ENCODE measurements at places on chromosomes 2 and 18. TPM values are rescaled to one million over a fixed set of nuclear protein-coding genes. Genes with fewer than 3 reads are reported as not detected.

The ASNSD1 gene
- total RNA-seq = 29.8 TPM

- no peaks in the 10 kb centered on the region for H3K36me3 ChIP-seq
- no peak overlapping the region for H3K4me3 ChIP-seq
Measured at GRCh38 chr2:129611471-129611870, 368.0 kb upstream of the RAB6C start.

DNA sequence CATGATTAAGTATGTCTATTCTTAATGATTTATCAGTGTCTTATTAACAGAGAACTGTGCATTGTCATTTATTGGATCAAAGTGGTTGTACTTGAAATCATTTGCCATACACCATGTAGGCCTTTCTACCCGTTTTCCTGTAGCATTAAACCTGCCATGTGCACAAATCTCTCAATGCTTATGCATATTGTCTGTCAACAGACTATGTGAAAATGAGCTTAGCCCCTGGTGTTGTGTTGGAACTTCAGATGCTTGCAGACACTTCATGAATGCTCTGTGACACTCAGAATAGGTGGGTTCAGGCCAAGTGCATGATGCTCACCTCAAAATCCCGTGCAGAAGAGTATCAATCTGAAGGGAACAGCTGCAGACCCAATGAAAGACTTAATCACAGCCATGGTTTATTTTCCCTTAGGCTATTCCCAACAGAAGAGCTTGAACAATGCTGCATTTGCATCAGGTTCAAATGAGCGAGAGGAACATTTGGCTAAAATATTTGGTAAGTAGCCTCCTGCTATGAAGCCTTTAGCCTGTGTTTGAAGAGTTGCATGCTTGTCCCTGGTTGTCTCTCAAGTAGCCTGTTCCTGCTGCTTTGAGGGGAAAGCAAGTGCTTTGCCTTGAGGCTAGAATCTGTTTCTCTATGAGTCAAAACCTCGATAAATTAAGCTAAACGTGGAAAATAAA, 6.1 kb downstream of the C2orf92 start:
- no peaks in the 10 kb centered on the region for H3K27me3 ChIP-seq
- H3K36me3 ChIP-seq = no peaks in the 10 kb centered on the region
- H3K4me1 ChIP-seq = peaks cover 5% of the 10 kb centered on the region
- no peak overlapping the region for H3K27ac ChIP-seq

DNA sequence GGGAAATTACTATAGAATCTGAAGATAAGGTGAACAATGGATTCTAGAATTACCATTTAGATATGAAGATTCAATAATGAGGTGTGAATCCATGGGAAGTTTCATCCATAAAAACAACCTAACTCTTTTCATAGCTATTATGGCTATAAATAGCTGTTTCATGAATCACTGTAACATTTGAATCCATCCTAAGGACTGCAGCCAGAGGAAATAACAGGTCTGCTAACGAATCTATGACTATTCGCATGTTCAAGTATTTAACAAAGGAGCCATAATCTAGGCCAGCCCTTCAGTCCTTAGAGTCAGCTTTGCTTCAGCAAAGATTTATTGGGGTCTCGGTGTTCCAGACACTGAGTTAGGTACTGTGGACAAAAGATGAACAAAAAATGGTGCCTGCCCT, 87.1 kb downstream of the MYOM1 start:
- H3K27ac ChIP-seq = no peak overlapping the region
- H3K4me3 ChIP-seq = no peak overlapping the region
- no peaks in the 10 kb centered on the region for H3K36me3 ChIP-seq
- H3K27me3 ChIP-seq = no peaks in the 10 kb centered on the region

The ERICH2 gene
- not detected for total RNA-seq

The GFPT1 gene
- 18.1 TPM for total RNA-seq

The GRHL1 gene
- 0.76 TPM for total RNA-seq

GRCh38 chr18:49849331-49850217, 36.2 kb upstream of the ACAA2 start:
- H3K27me3 ChIP-seq = no peaks in the 10 kb centered on the region
- DNase-seq = no peak
- H3K36me3 ChIP-seq = no peaks in the 10 kb centered on the region
- no peak overlapping the region for H3K27ac ChIP-seq
- no peak overlapping the region for H3K4me3 ChIP-seq

GRCh38 chr2:101012706-101013181, 10.7 kb downstream of the RPL31 start:
- H3K4me1 ChIP-seq = no peaks in the 10 kb centered on the region
- H3K4me3 ChIP-seq = no peak overlapping the region
- H3K27ac ChIP-seq = no peak overlapping the region
- H3K27me3 ChIP-seq = no peaks in the 10 kb centered on the region
- DNase-seq = peak; percentile 59
- H3K36me3 ChIP-seq = peaks cover 15% of the 10 kb centered on the region

DNA sequence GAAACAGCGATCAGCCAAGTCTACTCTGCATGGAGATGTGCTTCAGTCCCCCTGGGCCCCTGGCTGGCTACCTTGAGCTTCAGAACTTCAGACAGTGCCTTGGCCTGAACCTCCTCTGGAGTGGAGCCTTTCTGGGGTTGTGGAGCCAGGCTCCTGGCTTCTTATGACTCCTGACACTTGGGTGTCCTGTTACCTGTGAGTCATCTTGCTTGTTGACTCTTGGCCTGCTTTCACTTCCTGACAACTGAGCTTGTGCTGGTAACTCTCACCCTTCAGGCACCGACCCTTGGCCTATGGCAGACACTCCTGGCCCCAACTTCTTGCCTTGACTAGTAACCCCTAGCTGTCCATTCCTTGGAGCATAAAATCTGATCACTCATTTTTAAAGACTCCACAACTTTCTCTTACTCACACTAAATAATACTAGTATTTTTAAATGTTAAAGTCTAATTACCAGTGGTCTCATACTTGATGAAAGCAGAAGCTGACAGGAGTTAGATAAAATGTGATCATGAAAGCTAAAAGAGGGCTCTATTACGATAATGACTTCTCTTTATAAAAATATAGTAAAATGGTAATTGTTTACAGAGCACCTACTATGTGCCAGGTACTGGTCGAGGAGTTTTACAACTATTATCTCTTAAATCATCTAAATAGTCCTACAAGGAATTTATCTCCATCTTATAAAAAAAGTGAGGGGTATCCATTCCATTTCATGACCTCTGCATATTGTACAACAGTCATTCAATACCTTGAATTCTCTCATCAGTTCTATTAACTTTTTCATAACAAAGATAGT, 46.3 kb upstream of the VIT start:
- H3K27ac ChIP-seq = no peak overlapping the region
- no peaks in the 10 kb centered on the region for H3K4me1 ChIP-seq
- DNase-seq = no peak
- no peak overlapping the region for H3K4me3 ChIP-seq
- no peaks in the 10 kb centered on the region for H3K27me3 ChIP-seq

The UGT1A3 gene
- not detected for total RNA-seq

GRCh38 chr2:217776631-217777030, 226.2 kb downstream of the TNS1 start:
- no peak overlapping the region for H3K4me3 ChIP-seq
- no peaks in the 10 kb centered on the region for H3K4me1 ChIP-seq
- no peak for DNase-seq
- H3K27me3 ChIP-seq = no peaks in the 10 kb centered on the region

GRCh38 chr2:75102011-75102410, 97.3 kb downstream of the TACR1 start:
- H3K27me3 ChIP-seq = no peaks in the 10 kb centered on the region
- DNase-seq = no peak
- no peaks in the 10 kb centered on the region for H3K4me1 ChIP-seq
- no peak overlapping the region for H3K4me3 ChIP-seq
- no peaks in the 10 kb centered on the region for H3K36me3 ChIP-seq
- no peak overlapping the region for H3K27ac ChIP-seq

GRCh38 chr2:152826581-152827279, 108.3 kb downstream of the ARL6IP6 start:
- H3K27me3 ChIP-seq = no peaks in the 10 kb centered on the region
- no peak for DNase-seq
- H3K4me1 ChIP-seq = no peaks in the 10 kb centered on the region
- H3K4me3 ChIP-seq = no peak overlapping the region

DNA sequence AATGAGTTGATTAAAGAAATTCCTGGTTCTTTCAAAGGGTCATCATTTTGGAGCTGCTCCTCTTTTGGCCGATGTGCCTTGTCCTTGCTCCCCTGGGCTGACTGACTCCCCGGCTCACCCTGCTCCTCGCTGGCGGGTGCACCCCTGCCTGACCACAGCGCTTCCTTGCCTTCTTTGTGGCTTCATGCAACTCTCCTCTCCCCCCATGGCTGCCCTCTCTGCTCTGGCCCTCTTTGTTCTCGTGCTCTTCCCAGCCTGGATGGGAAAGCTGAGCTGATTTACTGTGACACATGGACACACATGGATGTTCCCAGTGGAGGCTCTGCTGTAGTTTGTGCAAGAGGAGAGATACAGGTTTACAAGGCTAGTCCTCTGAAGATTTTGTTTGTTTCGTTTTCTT, 234.6 kb downstream of the HAUS1 start:
- no peak for DNase-seq
- peaks cover 15% of the 10 kb centered on the region for H3K4me1 ChIP-seq
- peaks cover 14% of the 10 kb centered on the region for H3K27me3 ChIP-seq
- no peak overlapping the region for H3K27ac ChIP-seq
- H3K4me3 ChIP-seq = no peak overlapping the region

- H3K4me1 ChIP-seq = no peaks in the 10 kb centered on the region
- H3K27ac ChIP-seq = no peak overlapping the region
- peaks cover 22% of the 10 kb centered on the region for H3K36me3 ChIP-seq
- H3K27me3 ChIP-seq = no peaks in the 10 kb centered on the region
- DNase-seq = no peak
Measured at GRCh38 chr2:65263262-65263661, 35.6 kb downstream of the ACTR2 start.

GRCh38 chr2:232088771-232089170, 127.3 kb downstream of the DIS3L2 start:
- H3K27me3 ChIP-seq = no peaks in the 10 kb centered on the region
- no peak for DNase-seq
- peaks cover 10% of the 10 kb centered on the region for H3K36me3 ChIP-seq
- H3K27ac ChIP-seq = no peak overlapping the region
- H3K4me1 ChIP-seq = no peaks in the 10 kb centered on the region

DNA sequence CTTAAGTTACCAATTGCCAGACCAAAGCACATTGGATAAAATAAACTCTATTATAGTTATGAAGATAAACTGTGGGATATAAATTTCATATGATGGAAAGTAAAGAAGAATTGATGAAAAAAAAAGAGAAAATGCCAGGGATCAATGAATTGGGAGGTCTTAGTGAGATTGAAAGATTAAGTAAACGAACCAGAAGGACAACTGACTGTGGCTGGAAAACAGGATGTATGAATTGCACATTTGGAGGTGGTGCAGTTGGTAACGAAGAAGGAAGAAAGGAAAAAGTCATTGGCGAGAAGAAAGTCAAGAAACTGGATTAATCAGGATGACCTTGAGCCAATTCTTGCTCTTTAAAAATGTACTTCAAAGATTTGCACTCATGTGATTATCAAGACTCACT, 166.7 kb downstream of the NCK2 start:
- no peak overlapping the region for H3K4me3 ChIP-seq
- no peaks in the 10 kb centered on the region for H3K36me3 ChIP-seq
- no peak for DNase-seq
- H3K4me1 ChIP-seq = no peaks in the 10 kb centered on the region
- no peaks in the 10 kb centered on the region for H3K27me3 ChIP-seq

The DAPL1 gene
- not detected for total RNA-seq

The BCL2 gene
- 144 TPM for total RNA-seq

DNA sequence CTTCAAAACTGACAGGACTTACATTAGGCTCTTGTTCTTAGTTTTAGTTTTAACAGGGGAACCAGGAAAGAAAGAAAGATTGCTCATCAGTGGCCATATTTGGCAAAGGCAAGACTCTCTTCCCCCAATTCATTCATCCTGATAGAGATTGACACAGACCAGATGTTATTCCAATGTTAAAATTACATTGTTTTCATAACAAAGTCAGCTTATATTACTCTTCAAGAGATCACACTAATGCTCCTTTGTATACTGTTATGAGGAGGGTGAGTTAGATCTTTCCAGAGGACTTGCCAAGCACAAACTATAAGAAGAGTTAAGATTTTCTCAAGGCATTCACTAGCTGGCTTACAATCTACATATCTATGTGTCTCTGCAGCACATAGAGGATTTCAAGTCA, 252.1 kb downstream of the SLC8A1 start:
- no peak for DNase-seq
- H3K36me3 ChIP-seq = no peaks in the 10 kb centered on the region
- H3K4me1 ChIP-seq = no peaks in the 10 kb centered on the region

The TUBA3E gene
- total RNA-seq = not detected

The ANKRD23 gene
- 9.8 TPM for total RNA-seq

DNA sequence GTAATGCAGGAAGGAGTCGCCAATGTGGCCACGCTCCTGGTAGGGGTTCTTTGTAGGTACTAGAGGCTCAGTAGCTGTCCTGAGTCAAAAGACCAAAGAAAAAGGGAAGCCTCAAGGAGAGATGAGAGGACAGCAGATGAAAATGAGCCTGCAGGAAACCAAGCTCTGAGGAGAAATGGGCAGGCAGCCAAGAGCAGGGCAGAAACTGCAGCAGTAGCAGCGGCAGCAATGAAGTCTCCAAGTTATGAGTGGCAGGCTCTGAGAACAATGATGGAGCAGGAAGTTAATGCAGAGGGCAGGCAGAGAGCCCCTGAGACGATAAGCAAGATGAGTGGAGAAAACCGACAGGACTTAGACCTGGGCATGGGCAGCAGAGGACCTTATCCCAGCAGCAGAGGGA, 48.2 kb upstream of the TMEM200C start:
- H3K4me3 ChIP-seq = no peak overlapping the region
- H3K27me3 ChIP-seq = peaks cover 4% of the 10 kb centered on the region
- H3K36me3 ChIP-seq = no peaks in the 10 kb centered on the region
- H3K27ac ChIP-seq = no peak overlapping the region

DNA sequence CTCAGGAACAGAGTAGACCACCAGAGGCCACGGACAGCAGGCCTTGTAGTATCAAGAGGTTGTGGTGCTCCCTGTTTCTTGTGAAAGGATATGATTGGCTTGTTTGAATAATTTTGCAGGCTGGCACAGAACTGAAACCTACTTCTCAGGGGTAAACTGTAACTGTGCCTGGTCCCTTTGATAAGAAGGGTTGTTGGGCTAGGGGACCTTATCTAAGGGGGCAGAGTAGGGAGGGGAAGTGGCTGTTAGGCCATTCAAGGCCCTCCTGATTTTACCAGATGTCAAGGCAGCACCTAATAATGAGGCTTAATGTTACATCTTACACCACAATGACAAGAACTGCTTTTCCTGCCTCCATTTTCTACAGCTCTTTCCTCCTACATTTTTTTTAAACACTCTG, 45.6 kb downstream of the GPR39 start:
- H3K27ac ChIP-seq = no peak overlapping the region
- no peaks in the 10 kb centered on the region for H3K27me3 ChIP-seq
- no peaks in the 10 kb centered on the region for H3K36me3 ChIP-seq

The CHN1 gene
- total RNA-seq = 1.4 TPM

GRCh38 chr2:41033127-41033526, 581.2 kb upstream of the SLC8A1 start:
- DNase-seq = no peak
- H3K4me1 ChIP-seq = no peaks in the 10 kb centered on the region
- no peak overlapping the region for H3K4me3 ChIP-seq
- H3K27ac ChIP-seq = no peak overlapping the region
- H3K36me3 ChIP-seq = no peaks in the 10 kb centered on the region

The REG3G gene
- not detected for total RNA-seq

- DNase-seq = no peak
- H3K27ac ChIP-seq = no peak overlapping the region
- no peak overlapping the region for H3K4me3 ChIP-seq
- H3K36me3 ChIP-seq = no peaks in the 10 kb centered on the region
- H3K27me3 ChIP-seq = no peaks in the 10 kb centered on the region
Measured at GRCh38 chr2:187511356-187512315, 42.6 kb downstream of the TFPI start.

- H3K27me3 ChIP-seq = no peaks in the 10 kb centered on the region
- no peaks in the 10 kb centered on the region for H3K4me1 ChIP-seq
- H3K4me3 ChIP-seq = no peak overlapping the region
- no peak overlapping the region for H3K27ac ChIP-seq
Measured at GRCh38 chr2:102062802-102063201, 71.0 kb downstream of the IL1R2 start.
